ENCODE measurements at places on chromosomes 12 and 14.

- DNase-seq = no peak
Observed at GRCh38 chr12:57753756-57754337, 1.1 kb upstream of the MARCHF9 start.

- no peak for DNase-seq
Observed at GRCh38 chr12:69570000-69570516, 15.2 kb upstream of the CCT2 start.

- no peak for DNase-seq
Observed at GRCh38 chr14:71591929-71592328, 340.3 kb upstream of the RGS6 start.

GRCh38 chr14:61608245-61609165 lies 86.8 kb upstream of the HIF1A start:
- no peak for DNase-seq

DNA sequence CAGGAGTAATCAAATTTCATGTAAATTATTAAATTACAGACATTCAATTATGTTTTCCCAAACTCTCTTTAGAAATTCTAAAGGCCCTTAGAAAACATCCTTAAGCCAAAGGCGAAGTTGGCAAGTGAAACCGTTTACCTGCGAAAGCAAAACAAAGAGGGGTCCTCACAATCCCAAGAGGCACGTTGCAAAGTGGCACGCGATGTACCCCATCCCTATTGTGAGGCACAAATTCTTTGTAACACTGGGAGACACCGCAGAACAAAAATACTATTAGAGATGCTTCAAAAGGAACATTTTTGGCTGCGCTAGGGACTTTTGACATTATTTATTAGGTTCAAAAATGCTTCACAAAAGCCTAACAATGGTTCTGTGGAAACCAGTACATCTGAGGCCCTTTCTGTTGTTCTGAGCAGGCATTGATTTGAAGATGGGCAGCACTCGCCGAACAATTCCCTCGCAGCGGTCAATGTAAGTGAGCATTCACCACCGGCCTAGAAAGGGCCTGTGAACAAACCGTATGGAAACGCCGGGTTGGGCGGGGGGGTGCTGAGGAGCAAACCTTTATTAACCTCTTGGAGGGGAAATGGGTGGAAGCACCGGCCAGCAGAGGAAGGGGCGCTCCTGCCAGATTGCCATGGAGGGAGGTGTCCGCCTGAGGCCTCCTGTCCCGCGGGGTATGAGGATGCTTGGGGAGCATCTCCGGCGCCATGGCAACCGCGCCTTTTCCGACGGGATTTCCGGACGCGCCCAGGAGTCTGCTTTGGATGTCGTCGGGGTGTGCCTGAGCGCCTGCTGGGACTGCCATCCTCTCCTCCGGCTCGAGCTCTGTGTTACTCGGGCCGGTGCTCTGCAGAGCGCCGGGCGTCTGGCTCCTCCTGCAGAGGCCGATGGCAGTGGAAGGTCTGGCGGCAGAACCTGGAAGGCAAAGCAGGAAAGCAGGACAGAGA lies 193.9 kb downstream of the C12orf42 start:
- no peak for DNase-seq

DNA sequence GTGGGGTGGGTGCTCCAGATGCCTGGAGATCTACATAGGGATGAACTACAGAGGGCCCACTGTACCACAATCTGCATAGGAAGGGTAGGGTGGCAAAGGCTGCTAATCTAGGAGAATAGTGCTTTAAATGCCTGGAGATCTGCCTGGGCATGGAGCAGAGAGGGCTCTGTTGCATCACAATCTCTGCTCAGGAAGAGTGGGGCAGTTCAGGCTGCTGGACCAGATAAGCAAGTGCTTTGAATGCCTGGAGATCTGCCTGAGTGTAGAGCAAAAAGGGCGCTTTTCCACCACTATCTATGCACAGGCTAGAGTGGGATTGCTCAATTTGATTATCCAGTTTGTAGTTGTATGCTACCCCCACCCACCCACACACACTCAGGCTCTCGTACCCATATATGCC lies 886.3 kb upstream of the SEL1L start:
- no peak for DNase-seq

- no peak for DNase-seq
Observed at GRCh38 chr12:46571608-46572007, 199.0 kb upstream of the SLC38A2 start.

GRCh38 chr12:24078318-24078765 lies 128.9 kb upstream of the SOX5 start:
- no peak for DNase-seq

Measured in stimulated activated CD4-positive, alpha-beta T cell treated with anti-CD3 and anti-CD28 coated beads, Interleukin-15, amount 100 ng/mL, for 1 hour (primary cell).